ENCODE measurements at places on chromosomes 1 and 21.

DNA sequence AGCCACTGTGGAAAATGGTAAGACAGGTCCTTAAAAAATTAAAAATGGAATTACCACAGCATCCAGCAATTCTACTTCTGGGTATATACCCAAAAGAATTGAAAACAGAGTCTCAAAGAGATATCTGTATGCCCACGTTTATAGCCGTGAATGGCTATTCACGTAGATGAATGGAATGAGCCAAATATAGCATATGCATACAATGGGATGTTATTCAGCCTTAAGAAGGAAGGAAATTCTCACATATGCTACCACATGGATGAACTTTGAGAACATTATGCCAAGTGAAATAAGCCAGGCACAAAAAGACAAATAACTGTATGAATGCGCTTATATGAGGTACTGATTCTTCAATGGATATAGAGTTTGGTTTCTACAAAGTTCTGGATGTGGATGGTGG, 134.5 kb upstream of the KCNE2 start:
- no peak for DNase-seq

- no peak for DNase-seq
Measured at GRCh38 chr1:106954661-106955229, 101.7 kb upstream of the PRMT6 start.

GRCh38 chr1:41560931-41561330, 76.4 kb upstream of the EDN2 start:
- DNase-seq: no peak

DNA sequence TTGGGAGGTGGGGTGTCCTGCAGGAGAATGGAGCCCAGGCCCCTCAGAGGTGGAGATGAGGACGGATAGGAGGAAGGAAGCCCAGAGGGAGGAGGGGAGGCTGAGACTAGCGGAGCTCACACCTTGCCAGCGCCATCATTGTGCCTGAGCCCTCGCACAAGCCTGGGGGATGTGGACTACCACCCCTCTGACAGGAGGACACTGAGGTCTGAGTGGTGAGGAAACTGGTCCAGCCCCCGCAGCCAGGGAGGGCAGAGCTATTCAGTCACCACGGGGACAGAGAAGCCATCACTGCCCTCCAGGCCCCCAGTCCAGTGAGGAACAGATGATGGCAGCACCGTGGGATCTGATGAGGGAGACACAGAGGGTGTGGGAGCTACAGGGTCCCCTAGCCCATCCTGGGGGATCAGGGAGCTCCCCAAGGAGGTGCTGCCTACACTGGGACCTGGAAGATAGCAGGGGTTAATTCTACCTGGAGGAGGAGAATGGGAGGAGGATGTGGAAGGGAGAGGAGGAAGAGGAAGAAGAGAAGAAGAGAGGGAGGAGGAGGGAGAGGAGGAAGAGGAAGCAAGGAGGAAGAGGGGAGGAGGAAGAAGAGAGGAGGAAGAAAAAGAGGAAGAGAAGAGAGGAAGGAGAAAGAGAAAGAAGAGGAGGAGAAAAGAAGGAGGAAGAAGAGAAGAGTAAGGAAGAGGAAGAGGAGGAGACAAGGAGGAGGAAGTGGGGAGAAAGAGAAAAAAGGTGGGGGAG, 31.0 kb downstream of the MATN1 start:
- DNase-seq: no peak

DNA sequence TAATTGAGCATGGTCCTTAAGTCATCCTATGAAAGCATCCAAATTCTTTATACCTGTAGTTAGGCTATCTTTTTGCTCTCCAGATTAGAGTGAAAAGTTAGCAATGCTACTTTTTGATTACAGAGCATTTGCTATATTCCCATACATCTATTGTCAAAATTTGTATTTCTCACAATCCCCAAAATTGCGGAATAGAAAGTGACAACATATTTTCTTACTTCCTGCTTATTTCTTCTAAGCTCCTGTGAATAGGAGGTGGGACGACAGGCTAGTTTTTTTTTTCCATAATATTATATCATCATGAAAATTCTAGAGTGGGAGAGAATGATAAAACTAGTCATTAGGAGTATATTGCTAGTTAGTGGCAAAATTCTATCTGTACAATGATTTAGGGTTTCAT, 264.0 kb upstream of the DPYD start:
- no peak for DNase-seq

DNA sequence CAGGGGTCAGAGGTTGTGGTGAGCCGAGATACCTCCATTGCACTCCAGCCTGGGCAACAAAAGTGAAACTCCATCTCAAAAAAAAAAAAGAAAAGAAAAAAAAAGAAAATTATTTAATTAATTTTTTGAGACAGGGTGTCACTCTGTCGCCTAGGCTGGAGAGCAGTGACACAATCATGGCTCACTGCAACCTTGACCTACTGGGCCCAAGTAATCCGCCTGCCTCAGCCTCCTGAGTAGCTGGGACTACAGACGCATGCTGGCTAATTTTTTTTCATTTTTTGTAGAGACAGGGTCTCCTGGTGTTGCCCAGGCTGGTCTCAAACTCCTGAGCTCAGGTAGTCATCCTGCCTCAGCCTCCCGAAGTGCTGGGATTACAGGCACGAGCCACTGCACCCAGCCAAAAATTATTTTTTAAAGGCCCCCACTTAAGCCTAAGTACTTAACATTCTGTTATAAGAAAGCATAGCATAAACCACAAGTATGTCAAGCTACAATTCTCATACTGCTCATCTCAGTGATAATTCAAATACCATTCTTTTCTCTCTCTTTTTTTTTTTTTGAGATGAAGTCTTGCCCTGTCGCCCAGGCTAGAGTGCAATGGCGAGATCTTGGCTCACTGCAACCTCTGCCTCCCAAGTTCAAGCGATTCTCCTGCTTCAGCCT, 19.9 kb downstream of the NUCKS1 start:
- DNase-seq: no peak

GRCh38 chr1:110283677-110284076, 55.5 kb upstream of the RBM15 start:
- DNase-seq: no peak

DNA sequence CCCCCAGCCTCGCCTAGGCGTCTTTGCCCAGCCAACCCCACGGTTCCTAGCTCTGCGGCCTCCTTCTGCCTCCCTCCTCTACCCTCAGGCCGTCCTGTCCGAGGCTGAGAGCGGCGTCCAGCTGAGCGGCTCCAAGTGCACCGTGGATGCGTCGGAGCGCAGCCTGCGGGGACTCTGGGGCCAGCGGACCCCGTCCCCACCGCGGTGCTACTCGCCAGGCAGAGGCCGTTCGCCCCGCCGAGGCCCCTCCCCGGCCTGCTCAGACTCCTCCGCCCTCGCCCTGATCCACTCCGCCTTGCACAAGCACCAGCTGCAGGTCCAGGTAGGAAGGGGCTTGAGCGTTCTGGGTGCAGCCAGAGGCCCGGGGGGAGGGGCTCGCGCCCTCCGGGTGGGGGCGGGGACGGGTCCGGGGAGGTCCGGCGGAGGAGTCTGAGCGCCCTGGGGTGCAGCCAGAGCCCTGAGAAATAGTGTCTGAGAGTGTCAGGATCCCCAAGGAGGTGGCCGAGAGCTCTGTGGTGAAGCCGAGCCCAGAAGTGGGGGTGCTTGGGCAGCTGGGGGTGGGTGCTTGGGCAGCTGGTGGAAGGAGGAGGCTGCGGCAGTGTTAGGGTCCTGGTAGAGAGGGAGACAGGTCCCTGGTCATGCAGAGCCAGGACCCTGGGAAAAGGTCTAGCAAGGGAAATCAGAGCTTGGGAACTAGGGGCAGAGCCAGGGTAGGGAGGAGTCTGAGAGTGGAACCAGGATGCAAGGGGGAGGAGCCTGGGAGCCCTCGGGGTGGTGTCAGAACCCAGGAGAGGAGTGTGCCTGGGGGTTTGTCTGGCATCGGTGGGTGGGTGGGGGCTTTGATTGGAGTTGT, 3.2 kb upstream of the NBPF3 start:
- no peak for DNase-seq

DNA sequence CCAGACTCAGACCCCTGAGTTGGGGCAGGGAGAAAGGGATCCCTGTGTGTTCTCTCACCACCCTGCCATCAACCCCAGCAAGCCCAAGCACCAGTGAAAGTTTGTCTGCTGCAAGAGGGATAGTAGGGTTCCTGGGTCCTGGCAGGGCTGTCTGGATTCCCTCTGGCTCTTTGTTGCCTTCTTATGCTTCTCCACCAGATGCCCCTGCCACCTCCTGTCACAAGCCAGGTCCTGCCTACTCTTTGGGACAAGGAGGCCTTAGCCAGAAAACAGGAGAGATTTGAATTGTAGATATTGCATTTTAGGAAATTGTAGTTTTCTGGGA, 21.7 kb downstream of the UBE2T start:
- no peak for DNase-seq

DNA sequence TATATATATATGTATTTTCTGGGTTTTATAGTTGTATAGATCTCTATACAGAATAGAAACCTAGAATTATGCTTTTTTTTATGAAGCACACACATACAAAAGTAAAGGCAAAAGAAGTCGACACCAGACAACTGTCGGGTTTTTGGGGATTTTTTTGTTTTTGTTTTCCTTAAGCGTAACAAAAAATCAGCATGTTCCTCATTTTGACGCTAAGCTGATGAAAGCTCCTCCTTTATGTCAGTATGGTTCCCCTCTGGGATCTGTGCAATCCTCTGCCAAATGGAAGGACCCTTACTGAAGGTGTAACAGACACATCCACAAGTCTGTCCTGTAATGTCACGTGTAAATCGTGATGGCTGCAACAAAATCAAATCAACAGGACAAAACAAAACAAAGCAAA, 226.2 kb downstream of the RHOU start:
- DNase-seq: no peak

DNA sequence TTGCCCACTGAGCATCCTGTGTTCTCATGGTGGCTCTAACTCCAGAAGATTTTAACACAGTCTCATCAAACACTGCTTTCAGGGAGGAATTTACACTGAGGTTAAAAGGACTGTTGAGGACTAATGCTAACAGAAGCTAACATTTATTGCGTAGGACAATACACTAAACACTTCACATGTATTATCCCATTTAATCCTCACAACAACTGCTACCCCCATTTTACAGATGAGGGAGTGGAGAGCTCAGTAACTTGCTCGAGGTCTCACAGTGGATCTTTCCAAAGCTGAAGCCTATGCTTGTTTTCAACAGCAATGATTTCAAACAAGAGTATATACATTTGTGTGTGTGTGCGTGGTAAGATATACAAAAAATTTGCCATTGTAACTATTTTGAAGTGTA, 13.9 kb downstream of the ATF3 start:
- DNase-seq: no peak

Data from fibroblast of gingiva (primary cell).